Epithelial cell of proximal tubule (primary cell): ENCODE measurements at places on chromosomes 7 and 10. TPM values are rescaled to one million over a fixed set of nuclear protein-coding genes. Genes with fewer than 3 reads are reported as not detected.
A peak's percentile ranks its signal among the peaks of the same experiment; 100 is the strongest.

- DNase-seq, result no peak
Measured at GRCh38 chr10:51696251-51696650, 3.1 kb downstream of the CSTF2T start.

GRCh38 chr7:88132725-88133124, 87.1 kb downstream of the SRI start:
- DNase-seq, result no peak

DNA sequence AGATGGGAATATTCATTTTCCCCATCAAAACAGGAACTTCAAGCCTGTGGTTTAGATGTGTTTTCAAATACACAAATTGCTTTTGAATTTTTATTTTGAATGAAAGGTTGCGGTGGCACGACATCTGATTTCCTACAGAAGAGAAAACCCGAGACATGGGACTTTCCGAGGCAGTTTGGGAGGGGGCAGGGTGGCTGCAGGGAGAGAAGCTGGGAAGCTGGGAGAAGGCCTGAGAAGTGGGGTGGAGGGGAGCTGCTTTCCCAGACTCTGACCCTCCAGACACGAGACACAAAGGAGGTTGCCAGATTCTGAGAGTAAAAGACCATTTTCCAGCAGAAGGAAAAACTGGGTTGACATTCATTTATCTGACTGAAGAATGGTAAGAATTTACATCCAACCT, 19.6 kb downstream of the TMEM176A start:
- DNase-seq, result peak; percentile 23

GRCh38 chr7:4687956-4688355, 5.9 kb downstream of the FOXK1 start:
- DNase-seq, result no peak

DNA sequence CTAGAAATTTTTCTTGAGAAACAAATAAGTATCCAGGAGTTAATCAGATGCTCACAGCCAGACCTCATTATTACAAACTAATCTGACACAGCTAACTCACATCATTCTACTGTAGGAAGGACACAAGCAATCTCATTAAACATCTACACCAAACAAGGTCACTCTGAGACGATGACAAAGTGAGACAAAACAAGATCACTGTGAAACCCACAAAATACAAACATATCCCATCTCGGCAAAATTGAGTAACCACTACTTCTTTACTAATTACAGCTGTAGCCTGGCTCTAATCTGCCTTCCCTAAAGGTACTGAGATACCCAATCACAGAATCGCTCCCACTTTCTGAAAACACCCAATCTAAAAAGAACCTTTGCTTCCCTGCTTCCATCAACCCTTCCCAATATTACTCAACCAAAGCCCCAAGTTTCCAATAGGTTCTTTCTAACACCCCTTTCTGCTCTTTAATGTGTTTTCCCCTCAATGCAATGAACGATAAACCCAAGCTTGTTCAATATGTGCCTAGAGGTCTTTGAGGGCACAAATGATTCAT, 26.9 kb downstream of the CCDC6 start:
- DNase-seq, result no peak

DNA sequence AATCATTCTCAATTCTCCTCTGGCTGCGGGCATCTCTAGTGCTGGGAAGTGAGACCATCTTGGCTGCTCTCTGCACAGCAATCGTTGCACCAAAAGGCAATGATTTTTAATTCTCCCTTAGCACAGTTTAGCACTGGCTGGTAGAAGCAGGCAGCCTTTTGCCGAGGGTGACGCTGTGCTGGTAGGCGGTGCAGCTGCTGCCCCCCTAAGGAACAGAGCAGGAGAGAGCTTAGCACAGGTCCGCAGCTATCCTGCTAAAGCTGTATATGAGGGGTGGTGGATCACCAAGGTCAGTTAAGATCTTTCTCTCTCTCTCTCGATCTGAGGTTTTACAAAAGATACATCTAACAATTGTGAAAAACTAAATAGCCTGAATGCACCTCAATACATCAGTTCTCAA, 390.1 kb downstream of the GATA3 start:
- no peak for DNase-seq

GRCh38 chr7:42722716-42723115, 189.2 kb downstream of the C7orf25 start:
- no peak for DNase-seq

DNA sequence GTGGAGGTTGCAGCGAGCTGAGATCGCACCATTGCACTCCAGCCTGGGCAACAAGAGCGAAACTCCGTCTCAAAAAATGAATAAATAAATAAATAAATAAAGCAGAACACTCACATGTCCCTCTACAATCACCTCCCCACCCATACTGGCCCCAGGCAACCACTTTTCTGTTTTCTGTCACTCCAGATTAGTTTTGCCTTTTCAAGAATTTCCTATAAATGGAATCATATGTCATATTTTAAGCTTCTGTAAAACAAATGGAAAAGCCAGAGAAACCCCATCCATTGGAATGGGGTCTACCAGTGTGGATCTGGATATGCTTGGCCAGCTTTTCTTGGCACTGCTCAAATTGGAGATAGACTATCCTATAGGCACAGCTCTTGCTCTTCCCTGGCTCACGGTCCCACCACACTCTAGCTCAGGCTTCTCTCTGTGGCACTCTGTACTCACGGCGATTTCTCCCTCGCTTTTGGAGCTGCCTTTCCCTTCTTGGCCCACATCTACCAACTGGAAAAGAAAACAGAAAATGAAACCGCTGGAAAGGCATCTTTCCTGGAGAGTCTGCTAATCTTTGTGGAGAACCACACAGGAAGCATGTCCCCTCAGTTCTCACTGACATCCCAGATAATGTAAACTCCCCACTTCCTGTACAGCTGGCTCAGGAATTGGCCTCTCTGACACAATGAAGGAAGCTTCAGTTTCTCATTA, 210.1 kb downstream of the JCAD start:
- no peak for DNase-seq

- DNase-seq, result no peak
Measured at GRCh38 chr10:109851616-109852474, 71.5 kb downstream of the XPNPEP1 start.

DNA sequence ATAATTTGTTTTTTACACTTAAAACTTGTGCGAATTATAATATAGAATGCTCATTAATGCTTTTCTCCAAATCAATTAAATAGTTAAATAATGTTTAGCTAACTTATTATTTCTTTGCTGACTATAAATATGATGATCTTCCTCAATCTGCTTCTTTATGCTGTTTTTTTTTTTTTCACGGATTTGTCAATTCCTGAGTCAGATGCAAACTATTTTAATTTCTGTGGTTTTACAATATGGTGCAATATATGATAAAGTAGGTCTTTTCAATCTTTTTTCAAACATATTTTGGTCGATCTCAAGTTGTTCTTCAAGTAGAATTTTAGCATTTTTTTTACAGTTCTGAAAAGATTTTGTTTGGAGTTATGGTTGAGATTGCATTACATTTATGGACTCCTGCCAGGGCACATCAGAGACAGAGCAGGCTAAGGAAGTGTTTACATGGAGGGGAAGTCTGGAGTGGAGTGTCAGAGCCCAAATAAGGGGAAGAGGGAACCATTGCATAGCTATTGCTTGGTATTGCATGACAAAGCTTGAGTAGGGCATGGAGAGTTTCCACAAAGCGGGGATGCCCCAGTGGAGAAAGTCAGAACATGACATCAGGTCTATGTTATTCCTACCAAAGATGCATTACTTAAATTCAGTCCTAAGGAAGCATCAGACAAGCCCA, 204.4 kb downstream of the OTUD1 start:
- peak; percentile 15 for DNase-seq

DNA sequence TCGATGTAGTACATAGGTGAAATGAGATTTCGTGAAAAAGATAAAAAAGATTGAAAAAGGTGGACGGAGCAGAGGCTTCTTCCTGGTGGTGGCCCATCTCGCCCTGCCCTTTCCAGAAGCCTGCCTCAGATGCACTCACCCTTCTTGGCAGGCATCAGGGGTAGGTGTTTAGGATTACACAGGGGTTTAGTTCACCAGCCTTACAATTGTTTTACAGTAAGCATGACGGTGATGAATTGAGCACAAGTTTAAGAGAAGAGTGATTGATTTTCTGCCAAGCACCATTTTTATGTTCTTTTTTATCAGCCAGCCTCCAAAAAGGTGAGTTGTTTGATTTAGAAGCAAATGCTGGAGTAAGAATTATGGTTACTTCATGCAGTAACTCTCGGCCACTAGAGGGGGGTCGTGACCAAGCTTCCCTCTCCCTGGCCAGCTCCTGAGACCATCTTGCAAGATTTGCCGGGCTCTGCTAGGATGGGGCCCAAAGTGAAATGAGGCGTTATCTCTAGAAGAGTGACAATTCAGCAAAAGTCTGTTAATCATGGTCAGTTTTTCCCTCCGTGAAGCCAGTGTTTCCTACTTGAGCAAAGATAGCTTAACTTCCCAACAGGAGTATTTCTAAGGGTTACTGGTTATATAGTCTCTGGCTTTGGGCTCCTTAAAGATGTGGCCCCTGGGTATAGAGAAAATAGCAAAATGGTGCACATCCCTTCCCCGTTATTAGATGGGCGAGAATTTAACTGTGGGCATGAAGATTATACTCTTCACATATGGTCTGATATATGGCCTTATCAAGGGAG, 228.8 kb downstream of the BMPER start:
- no peak for DNase-seq

GRCh38 chr10:100823194-100823593, 77.8 kb downstream of the PAX2 start:
- no peak for DNase-seq

- DNase-seq, result no peak
Measured at GRCh38 chr10:29304995-29305335, 16.1 kb downstream of the LYZL1 start.

DNA sequence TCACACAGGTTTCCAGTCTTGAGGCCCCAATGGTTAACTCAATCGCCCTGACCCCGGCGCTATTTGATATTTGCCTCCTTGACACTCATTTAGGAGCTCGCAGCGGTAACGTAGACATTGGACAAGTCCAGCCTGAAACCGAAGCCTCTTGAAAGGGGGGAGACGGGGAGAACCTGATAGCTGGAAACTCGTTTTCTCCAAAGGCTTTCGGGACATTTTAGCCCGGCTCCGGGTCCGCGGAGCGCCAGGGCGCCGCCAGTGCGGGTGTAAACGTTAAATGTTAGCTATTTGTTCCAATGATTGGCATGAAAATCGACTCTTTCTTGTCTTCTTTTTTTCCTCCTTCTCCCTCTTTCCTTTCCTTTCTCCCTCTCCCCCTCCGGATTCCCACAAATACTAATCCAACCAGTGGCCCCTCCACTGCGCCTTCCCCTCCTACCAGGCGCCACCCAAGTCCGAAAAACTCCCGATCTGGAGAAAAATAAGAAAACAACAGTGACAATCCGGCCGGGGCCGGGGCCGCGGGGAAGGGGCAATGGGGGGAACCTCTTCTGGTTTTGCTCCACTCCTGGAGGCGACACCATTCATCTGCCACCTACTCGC, 17.2 kb upstream of the GATA3 start:
- no peak for DNase-seq

DNA sequence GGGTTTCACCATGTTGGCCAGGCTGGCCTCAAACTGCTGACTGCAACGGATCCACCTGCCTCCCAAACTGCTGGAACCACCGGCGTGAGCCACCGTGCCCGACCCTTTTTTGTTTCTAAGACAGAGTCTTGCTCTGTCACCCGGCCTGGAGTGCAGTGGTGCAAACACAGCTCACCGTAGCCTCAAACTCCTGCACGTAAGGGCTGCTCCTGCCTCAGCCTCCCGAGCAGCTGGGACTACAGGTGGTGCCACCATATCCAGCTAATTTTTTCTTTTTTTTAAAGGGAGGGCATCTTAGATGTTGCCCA, 36.4 kb downstream of the ADAP1 start:
- no peak for DNase-seq

DNA sequence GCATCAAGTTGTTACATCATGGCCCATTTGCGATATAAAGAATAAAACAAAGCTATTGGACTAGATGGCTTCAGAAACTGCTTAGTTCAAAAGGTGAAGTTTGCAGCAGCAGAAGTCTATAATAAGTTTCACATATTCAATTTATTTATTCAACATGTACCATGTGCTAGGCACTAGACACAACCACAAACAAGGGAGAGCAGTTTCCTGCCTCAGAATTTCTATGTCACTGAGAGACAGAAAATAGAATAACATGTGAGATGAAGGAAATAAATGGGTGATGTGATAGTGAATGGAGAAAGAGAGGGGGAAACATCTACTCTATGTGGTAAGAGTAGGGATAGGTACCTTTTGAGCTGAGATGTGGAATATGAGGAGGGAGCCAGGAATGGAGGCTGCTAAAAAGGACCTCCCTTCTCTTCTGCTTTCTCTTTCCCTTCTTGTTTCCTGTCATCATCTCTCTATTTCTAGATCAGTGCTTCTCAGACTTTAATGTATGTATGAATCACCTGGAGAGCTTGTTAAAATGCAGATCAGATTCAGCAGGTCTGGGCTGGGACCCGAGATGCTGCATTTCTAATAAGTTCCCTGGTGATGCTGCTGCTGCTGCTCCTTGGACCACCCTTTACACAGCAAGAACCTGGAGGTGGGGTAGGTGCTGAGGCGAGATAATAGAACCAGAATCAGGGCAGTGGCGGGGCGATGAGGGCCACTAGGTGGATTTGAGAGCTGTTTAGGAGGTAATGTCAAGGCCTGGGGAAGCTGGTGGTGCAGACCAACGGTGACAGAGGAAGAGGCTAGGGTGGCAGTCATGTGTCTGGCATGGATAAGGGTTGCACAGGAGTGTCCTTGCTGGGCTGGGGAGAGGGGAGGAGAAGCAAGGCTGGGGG, 13.7 kb upstream of the INMT start:
- no peak for DNase-seq

- DNase-seq, result no peak
Measured at GRCh38 chr10:16527452-16527851, 5.8 kb upstream of the C1QL3 start.

Gene SAP25
- 1.7 TPM in 1 of 2 replicates, not detected in the other for total RNA-seq

Gene DBNL
- 97.7 and 151 TPM in 2 replicates for total RNA-seq

Gene DPYSL4
- total RNA-seq, result 1.7 and 3.3 TPM in 2 replicates

Gene KCNIP2
- total RNA-seq, result 0.14 and 2.9 TPM in 2 replicates

Gene OTUD1
- total RNA-seq, result 4.7 and 6.2 TPM in 2 replicates

Gene VPS37D
- 4.1 and 12.2 TPM in 2 replicates for total RNA-seq

Gene FRG2B
- not detected in 2 replicates for total RNA-seq

Gene FBH1
- 48.3 and 68.4 TPM in 2 replicates for total RNA-seq
